ENCODE measurements at places on chromosomes 4 and X.

DNA sequence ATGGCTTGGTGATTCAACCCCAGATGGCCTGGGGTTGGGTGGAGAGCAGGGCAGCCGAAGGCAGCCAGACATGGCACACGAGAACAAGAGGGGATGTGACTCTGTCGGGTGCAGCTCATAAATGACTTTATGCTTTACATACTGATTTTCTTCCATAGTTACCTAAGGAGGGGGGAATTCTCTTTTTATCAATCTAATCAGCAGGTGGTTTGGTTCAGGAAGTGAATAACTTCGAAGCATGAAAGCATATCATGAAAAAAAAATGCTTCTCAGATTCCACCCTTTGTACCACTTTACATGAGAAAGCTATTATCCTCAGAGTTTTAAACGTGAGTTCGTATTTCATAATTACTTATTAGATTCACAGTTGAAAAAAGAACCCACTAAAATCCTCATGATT lies 908.9 kb upstream of the LCORL start:
- no peak for DNase-seq

GRCh38 chrX:8720136-8720535 lies 11.8 kb downstream of the ANOS1 start:
- no peak for DNase-seq

- DNase-seq = no peak
Observed at GRCh38 chrX:15504661-15505060, 4.1 kb downstream of the BMX start.

- DNase-seq = no peak
Observed at GRCh38 chrX:14173873-14174272, 144.2 kb upstream of the GEMIN8 start.

- DNase-seq = peak; percentile 45
Observed at GRCh38 chrX:38220415-38221390, at the start of gene SRPX. Gene SRPX, minus strand, starts transcription at chrX:38220871. Its CDS starts 79 bp downstream, at chrX:38220792.

DNA sequence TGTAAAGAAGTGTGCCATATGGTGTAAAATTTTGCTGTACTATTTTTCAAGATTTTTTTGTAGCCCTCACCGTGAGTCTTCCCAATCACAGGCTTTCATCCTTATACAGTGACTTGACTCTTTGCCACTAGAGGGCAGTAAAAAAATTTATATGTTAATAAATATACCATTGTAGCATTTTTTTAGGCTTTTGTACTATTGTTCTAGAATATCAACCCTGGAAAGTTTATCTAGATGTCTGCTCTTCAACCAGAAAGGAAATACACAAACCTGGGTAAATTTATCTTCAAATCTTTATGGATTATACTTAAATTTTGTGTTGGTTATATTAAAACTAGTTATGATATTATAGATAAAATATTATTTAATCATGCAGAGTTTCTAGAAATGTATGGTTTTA lies 235.3 kb downstream of the TENM3 start:
- DNase-seq = peak; percentile 73

- no peak for DNase-seq
Observed at GRCh38 chr4:176443117-176443516, 123.4 kb downstream of the SPCS3 start.

GRCh38 chr4:152997288-152997687 lies 61.2 kb downstream of the FHDC1 start:
- DNase-seq = no peak

Measured in brain (organoid and tissue), 16 donors.